ENCODE measurements at places on chromosomes 16 and 17.
A peak's percentile ranks its signal among the peaks of the same experiment; 100 is the strongest.

DNA sequence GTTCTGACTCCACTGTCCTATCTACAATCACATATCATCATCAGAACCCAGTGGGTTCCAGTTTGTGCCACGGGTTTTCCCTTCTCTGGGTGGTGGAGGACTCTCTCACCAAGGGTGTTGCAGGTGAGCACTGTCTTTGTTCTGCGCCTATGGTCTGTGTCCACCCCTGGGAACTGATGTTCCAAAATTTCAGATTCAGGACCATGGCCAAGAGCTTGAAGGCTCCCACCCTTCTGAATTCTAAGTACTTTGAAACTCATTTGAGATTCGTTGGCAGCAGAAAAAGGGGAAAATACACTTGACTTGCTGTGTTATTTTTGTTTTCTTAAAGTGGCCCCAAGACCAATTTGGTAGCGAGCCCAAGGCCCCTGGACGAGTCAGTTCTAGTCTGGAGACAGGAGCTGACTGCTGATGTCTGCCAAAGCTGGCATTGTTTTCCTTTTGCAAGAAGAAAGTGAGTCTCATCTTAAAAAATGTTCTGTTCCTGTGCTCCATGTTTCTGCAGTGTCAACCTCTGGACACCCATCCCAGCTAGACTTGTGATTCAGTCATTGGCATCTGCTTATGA lies 310.9 kb downstream of the HAPSTR1 start:
- no peak for DNase-seq

DNA sequence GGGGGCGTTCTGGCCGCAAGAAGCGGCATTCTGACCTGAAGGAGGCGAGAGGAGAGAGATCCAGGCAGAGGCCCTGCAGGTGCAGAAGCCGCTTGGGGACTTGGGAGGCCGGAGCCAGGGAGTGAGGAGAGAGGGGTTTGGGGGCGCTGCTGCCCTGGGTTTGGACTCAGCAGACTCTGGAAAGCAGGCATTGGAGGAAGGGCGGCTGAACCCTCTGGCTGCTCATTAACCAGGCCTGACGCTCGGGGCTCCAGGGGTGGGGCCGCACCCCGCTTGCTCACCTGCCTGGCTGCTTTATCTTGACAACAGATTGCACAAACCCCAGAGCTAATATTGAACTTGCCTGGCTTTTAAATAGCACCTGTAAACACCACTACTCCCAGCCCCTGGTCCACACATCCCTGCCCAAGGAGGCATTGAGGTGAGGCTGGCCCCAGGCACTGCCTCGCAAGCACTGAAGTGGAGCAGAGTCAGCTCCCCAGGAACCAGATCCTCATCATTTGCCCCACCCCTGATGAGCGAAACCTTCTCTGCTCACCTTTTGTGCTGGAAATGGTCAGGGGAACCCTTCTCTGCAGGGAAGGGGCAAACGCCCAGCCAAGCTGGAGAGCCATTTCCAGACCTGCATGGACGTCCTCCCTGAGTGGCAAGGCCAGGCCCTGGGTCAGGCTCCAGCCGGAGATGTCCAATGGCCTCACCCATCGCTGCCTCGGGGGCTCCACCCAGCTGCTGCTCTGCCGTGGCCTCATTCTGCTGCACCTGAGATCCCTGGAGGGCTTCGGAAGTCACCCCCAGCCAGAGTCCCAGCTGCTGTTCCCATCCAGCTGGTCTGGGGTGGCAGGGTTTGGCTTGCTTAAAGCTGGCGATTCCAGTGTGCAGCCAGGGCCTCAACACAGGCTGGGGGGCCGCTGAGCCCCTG lies 190.2 kb upstream of the GSE1 start:
- no peak for DNase-seq

GRCh38 chr16:82643136-82643535 lies 16.4 kb downstream of the CDH13 start:
- no peak for DNase-seq

DNA sequence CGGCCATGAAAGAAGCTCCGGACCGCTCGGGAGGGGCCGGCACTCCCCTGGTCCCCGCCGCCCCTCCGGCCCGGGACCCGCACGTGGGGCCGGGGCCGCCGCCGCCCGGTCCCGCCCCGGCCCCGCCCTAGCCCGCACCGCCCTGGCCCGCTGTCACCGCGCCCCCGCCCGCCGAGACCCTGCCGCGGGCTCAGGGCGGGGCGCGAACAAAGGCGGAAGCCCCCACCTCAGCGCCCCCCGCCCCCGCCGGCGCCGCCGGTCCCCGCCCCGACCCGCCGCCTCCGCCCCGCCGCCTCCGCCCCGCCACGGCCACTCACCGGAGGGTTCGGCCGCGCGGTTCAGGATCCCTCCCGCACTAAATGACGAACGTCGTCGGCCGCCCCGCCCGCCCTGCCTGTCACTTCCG lies at the start of gene ARHGDIA:
Gene ARHGDIA (minus strand): TSS at position 357 of the 406 bp plus-strand sequence. CDS start 1,407 bp downstream, outside the sequence.
- no peak for DNase-seq

DNA sequence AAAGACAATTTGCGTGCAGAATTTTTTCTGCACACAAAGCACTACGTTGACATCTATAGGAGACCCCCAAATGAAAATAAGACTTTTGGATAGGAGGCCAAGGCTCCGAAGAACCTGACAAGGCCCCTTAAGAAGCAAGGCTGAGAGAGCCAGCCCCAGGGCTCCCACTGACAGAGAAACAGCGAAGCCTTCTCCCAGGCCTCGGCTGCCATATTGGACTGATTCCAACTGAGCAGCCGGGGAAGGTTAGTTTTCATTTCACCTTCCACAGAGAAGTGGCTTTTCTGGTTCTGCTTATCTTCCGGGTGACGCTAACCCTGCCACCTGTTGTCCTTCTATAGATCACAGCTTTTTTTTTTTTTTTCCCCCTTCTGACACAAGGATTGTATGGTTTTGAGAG lies 356.7 kb downstream of the SOX9 start:
- DNase-seq, result peak; percentile 78

DNA sequence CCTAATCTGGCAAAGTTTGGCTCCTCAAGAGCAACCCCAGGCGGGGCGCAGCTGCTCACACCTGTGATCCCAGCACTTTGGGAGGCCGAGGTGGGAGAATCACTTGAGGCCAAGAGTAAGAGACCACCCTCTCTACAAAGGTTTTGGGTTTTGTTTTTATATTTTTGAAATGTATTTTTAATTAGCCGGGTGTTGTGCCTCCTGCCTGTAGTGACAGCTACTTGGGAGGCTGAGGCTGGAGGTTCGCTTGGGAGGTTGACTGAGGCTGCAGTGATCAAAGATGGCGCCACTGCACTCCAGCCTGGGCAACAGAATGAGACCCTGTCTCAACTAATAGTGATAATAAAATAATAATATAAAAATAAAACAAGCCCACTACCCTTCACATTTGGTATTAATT lies 756 bp upstream of the USP7 start:
- DNase-seq, result no peak

GRCh38 chr17:16107165-16107770 lies 107.6 kb downstream of the TTC19 start:
- DNase-seq, result no peak

- no peak for DNase-seq
Measured at GRCh38 chr17:35740997-35741931, 9.8 kb downstream of the RASL10B start.

DNA sequence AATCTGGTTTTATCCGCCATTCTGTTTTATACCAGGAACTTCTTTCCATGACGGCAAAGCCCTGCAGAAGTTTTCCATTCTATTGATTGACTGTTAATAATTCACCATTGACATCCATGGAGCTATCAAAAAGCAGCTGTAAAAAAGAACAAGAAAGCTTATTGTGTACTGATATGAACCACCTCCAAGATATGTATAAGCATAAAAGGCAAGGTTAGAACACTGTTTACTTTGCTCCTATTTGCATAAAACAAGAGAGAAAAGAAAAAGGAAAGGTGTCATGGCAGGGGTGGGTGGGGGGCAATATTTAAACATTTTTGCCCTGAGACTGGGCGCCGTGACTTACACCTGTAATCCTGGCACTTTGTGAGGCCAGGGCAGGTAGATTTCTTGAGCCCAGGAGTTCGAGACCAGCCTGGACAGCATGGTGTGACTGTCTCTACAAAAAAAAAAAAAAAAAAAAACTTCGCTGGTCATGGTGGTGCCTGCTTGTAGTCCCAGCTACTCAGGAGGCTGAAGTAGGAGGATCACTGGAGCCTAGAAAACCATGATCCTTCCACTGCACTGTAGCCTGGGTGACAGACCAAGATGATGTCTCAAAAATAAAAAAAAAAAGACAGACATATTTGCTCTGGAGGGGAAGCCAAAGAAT lies 52.5 kb downstream of the TMEM114 start:
- no peak for DNase-seq

GRCh38 chr16:55508941-55509931 lies at the start of gene LPCAT2:
TSS of gene LPCAT2 (plus strand) at chr16:55509072. CDS start at chr16:55509182, 110 bp downstream.
- DNase-seq, result no peak

- no peak for DNase-seq
Measured at GRCh38 chr17:79707931-79708891, 22.5 kb upstream of the ENPP7 start.

GRCh38 chr16:7335991-7336634 lies 3.5 kb downstream of the RBFOX1 start:
- DNase-seq, result no peak

GRCh38 chr16:68345351-68345810 lies 34.6 kb downstream of the PRMT7 start:
- DNase-seq, result no peak

DNA sequence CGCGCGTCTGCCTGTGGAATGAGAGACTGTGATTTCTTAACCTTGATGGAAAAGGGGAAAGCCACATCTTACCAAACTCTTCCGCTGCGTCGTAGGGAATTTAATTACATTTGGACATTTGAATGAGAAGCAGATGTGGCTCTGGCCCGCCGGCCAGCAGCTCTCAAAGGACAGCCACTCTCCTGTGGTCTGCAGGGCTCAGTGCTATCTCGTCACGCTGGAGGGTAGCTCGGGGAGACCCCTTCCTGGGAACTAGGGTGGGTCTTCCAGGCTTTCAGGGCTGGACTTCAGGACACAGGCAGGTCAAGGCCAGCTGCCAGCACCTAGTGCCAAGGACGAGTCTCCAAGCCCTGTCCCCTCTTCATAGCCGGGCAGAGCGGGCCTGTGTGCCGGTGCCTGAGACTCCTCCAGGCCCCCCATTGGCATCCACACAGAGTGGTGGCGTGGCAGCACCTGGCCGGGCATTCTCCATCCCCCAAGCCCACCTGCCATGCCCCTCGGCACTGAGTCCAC lies 15.9 kb upstream of the TBX2 start:
- DNase-seq, result no peak

DNA sequence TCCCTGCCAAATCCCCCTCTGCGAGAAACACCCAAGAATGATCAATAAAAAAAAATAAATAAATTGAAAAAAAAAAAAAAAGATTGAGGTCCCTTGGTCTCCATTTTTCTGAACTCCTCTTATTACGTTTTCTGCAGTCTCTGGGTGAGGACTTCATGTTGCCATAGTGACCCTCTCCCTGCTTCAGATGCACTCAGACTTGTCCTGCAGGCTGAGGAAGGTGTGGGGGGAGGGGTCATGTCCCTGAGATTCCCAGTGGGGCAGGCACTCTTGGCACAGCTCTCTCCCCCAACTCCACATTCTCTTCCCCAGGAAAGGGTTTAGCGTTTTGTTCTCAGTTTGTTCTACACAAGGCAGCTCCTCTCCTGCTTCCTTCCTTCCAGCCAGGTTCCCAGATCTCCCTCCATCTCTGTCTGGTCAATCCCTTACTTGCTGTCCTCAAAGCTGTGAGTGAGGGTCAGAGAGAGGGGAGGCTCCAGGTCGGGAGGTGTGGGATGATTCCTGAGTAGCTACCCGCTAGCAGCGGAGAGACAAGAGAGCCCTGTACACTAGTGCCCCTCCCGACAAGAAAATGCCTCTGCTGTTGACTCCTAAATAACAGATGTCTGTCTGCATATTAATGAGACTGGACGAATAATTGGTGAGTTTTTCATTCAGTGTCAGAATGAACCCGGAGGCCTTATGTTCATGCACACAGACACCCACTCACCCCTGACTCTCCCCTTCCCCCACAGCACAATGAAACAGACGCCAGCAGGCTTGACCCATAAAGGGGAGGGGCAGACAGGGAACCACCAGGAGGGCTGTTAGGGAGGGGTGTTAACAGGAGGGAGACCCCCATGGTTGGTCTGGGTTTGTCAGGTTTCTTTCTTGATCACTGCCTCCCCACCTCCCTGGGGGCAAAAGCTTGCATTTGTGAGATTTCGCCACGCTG lies 9.2 kb downstream of the RND2 start:
- DNase-seq, result no peak

- no peak for DNase-seq
Measured at GRCh38 chr17:61349350-61349749, 50.3 kb upstream of the TBX2 start.

DNA sequence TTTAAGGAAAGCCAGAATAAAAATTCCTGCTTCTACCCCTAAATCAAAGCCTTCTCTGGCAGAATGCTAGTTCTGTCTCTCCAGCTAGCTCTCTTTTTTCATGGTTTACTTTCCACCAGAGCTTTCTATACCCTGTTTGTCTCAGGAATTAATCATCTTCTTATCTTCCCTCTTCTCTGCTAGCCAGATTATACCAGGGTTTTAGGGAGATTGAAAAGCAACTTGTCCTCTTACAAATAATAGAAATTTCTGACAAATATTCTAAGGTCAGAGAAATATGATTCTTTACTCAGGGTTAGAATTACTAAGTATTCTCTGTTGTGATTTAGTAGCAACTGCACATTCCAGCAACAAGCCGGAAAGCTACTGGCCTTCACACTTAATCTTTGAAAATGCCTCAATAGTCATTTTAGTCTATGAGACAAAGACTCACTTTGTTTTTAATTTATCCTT lies 166.4 kb downstream of the TANC2 start:
- no peak for DNase-seq

- no peak for DNase-seq
Measured at GRCh38 chr17:64348666-64349065, 42.0 kb downstream of the PECAM1 start.

Measured in LNCaP clone FGC (cell line).